ENCODE measurements at places on chromosomes 6 and 20.

- DNase-seq, result no peak
These were observed 573.6 kb upstream of the EPHA7 start for GRCh38 chr6:93992976-93993375.

- no peak for DNase-seq
These were observed 721.3 kb downstream of the EYS start for GRCh38 chr6:64985726-64986125.

GRCh38 chr6:74973591-74973990, 232.3 kb downstream of the COL12A1 start:
- no peak for DNase-seq

- DNase-seq, result no peak
These were observed 7.1 kb upstream of the MYLK2 start for GRCh38 chr20:31811796-31812728.

- DNase-seq, result no peak
These were observed 18.5 kb upstream of the RNF39 start for GRCh38 chr6:30093951-30094661.

GRCh38 chr6:107334026-107334425, 125.3 kb downstream of the PDSS2 start:
- no peak for DNase-seq

DNA sequence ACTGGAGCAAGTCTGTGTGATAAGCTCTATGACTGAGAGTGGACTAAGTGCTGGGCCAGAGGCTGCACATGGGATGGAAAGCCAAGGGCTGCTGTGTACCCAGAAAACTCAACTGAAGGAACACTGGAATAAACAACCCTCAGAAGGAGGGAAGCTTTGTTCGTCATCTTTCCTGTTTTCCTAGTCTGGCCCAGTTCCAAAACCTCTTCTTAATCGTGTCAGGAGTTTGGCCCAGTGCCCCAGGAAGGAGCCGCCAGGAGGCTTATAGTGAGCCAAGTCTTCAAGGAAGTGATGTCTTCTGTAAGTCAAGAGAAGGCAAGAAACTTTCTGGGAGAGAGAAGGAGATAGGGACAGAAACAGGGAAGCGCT, 23.3 kb upstream of the TOP1 start:
- DNase-seq, result no peak

- no peak for DNase-seq
These were observed 49.2 kb downstream of the HECA start for GRCh38 chr6:139184047-139184446.

DNA sequence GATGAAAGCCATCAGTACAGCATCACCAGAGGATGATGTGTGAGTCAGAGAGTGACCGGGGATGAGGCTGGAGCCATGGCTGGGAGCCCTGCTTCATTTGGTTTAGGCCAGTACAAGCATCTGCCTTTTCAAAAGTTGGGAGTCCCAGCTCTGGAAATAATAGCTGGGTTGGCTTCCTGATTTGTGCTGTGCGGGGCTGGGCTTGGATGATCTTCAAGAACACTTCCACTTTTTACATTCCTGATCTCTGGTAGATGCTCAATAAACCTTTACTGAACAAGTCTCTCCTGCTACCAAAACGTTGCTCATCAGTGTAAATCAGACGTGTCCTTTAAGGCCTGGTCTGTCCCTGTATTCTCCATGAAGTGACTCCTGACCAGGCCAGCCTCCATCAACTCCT, 44.1 kb upstream of the ADGRF4 start:
- no peak for DNase-seq

DNA sequence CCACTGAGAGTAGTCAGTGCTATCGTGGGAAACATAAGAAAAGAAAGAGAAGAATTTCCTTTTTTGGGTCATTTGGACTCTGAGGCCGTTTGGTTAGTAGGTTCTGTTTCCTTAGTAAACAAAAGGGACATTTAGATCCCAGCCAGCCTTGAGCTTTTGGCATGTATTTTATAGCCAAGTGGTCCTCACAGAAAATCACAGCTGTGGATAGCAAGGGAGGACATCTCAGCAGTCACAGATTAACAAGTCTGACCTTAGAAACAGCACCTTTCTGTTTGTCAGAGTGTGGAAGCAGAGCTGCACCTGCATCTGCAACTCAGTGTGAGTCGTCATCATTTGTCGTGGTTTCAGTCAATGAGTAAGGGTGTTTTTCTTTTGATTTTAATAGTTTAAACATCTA, 40.5 kb downstream of the FAM120B start:
- no peak for DNase-seq

DNA sequence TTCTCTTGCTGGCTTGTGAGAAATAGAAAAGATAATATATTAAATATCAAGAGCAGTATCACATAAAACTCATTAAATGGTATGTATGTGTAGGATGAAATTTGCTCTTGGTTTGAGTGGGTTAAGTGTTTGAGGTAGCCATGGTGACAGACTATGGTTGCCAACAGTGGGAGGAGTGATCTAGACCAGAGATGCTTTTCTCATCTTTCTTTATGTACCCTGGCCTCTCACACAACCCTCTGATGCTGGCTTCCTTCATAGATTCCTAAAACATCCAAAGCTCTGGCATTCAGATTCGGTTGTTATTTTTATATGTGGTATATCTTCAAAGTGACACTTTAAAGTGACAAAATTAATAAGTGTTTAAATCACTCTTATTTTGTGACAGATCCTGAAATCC, 9.0 kb upstream of the MLIP start:
- peak; percentile 19 for DNase-seq

DNA sequence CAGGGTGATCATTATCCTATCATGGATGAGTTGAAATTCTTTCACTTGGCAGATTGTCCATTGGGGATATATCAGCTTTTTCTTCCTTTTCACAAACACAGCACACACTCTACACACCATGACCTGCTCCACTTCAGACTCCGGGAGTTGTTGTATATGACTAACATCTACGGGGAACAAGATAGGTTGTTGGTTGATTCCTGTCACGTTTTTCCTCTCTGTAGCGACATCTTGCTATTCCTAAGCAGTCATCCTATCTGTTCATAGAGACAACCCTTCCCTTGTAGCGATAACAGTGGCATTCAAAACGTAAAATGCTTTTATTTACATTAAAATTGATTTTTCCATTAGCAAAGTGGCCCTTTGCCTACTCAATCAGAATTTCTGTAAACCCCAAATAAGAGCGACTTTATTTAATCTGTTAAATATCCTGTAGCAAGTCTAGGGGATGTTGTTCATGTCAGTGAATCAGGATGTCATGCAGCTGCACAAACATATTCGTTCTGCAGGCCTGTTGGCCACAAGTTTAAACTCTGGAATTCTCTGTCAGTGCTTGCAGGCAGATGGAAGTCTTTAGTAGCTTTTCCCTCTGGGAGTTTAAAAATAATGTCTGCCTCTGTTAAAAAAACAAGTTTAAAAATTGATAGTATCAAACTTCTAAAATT, 23.1 kb downstream of the PHACTR2 start:
- DNase-seq, result no peak

DNA sequence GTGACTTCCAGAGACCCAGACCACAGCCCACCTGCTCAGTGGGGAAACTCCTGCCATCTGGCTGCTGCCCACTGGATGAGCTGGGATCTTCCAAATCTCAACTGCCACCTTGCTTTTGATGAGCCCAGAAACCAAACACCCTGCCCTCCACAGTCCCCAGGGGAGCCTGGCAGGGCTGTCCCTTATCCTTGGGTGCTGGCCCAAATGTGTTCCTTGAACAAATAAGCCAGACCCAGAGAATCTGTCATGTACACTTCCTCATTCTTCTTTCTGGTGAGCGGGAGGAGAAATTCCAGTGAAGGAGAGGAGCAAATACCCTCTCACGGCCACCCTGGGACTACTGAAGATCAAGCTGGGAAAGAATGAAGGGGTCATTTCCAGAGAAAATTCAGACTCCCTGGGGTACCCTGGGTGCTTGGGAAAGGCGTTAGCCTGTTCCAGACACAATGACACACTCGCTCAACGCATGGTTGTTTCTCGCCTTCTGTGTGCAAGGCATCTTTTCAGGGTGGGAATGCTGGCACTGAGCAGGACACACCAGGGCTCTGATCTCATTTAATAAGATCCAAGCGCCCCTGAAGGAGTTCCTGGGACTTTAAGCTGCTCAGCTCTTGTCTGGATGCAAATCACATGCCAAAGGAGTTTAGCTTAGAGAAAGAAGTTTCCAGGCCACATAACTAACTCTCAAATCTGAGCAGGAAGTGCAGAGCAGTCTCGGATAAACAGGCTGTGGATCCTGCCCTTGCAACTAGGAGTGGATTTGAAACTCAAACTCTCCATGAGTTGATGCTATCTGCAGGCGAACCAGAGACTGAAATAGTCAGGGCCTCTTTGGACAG, 38.5 kb downstream of the PXDC1 start:
- no peak for DNase-seq

DNA sequence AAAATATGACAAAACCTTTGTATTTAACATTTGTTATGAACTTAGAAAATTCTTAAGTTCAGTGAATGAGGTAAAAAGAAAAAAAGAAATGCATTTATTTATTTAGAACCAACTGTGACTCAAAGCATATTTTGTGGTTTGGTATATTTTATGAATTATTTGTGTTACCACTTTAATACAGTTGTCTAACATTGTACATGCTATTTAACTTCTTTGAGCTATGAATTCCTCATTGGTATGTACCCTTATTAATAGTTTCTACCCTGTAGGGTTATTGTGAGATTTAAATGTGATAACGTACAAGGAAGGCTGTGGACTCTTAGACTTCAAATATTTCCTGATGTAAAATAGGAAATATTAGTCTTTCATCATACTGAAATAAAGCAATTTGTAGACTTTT, 162.6 kb downstream of the MMUT start:
- DNase-seq, result no peak

GRCh38 chr6:104050455-104050854, 809.3 kb downstream of the HACE1 start:
- no peak for DNase-seq

DNA sequence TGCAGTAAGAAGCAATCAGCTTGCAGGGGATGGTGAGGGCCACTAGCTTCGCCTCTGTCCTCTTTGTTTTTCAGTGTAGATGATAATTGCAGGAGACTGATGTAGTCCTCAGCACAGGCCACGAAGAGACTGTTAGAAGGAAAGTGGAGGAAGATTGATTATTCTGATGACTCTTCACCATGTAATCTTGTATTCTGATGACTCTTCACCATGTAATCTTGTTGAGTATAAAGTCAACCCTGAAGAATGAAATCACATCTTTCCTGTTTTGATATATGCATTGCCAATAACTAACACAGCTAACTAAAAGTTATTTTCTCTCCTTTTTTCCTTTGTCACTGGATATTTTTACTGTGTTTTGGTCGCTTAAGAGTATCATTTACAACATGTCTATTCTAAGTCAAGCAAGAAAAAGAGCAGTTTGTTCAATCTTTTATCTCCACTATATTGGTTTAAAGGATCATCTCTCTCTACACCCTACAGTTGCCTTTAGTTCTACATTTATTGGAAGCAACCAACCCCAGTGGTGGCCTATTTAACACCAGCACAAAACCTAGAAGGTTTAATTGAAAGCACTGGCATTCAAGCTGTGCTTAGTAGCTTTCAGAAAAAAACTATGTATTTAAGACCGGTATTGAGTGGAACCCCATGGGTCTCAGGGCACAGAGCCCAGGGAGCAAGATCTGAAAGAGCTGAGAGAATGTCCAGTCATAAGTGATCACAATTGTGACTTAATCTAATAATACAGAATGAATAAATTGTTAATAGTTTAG, 107.2 kb upstream of the BTBD3 start:
- no peak for DNase-seq

DNA sequence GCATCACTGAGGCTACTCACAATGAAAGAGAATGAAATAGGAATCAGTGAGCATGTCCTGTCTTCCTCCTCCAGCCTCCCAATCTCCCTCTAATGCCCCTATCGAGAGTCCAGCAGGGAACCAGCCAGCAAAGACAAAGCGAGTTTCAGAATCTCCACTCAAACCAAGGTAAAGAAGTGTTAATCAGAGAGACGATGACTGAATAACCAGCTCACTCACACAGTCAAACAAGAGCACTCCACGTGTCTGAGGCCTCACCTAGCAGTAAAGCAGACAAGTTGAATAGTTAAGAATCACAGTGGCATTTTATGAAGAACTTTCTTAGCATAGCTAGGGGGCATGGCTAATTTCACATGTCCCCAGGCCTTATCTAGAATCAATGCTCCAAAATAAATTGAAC, 3.3 kb upstream of the TREM1 start:
- no peak for DNase-seq

GRCh38 chr6:5095236-5095635, 10.1 kb downstream of the PPP1R3G start:
- no peak for DNase-seq

DNA sequence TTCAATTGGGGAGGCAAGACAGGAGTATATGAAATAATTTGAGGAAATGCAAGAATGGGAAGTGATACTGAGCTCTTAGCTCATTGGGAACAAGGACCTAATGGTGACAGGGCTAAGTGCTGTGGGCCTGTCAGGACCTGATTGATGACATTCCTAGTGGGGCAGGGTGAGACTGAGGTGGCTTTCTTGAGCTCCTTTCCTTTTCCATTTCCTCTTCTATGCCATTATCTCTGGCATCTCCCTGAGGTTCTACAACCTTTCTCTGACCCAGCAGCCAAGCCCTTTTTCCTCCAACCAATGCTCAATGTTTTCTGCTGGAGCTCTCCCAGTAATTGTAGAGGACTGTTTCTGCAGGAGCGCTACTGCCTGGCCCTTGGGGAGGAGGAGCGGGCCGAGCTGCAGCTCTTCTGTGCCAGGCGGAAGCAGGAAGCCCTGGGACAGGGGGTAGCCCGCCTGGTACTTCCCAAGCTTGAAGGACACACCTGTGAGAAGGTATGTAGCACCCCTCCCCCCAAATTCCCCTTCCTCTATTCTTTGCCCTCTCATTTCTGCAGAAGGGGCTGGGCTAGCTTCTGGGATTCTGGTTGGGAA, 2.8 kb upstream of the TOMM6 start:
- DNase-seq, result no peak

DNA sequence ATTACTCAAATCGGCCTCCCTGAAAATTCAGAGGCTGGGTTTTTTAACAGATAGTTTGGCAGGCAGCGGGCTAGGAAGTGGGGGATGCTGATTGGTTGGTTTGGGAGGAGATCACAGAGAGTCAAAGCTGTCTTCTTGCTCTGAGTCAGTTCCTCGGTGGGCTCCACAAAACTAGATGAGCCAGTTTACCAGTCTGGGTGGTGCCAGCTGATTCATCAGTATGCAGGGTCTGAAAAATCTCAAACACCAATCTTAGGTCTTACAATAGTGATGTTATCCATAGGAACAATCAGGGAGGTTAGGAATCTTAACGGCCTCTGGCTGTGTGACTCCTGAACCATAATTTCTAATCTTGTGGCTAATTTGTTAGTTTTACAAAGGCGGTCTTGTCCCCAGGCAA, 190.7 kb downstream of the C6orf118 start:
- DNase-seq, result no peak

DNA sequence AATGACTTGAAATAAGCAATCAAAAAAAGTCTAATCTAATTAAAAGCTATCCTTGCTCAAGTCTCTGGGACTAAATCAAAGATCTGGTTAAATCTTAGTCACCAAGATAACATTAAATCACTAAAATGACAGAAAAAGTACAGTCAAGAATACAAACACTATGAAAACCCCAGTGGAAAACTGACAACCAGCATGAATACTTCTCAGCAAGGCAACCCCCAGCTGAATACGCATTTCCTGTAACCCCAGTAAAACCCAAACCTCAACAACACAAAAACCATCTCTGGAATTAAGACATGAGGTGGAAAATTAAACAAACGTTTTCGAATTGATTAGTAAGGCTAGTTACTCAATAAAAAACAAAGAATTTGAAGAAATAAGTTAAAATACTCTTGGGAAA, 23.7 kb upstream of the ZC3H12D start:
- no peak for DNase-seq
